ENCODE measurements at places on chromosomes 5 and 9.

DNA sequence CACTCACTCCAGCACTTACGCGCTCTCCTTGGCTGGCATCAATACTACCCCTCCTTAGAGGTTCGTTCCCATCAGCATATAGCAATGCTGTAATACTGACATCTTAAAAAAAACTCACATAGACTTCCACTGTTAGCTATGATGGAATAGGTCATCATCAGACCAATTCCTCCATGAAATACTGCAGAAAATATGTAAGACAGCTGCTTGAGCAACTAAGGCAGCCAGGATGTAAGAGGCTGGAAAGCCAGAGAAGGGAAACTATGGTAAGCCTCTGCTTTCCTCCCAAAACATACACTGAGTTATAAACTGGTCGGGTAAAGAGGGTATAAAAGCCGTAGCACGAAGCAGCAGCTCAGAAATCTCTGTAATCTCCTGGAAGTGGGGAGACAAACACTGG, 33.5 kb downstream of the AUH start:
- DNase-seq, result no peak

DNA sequence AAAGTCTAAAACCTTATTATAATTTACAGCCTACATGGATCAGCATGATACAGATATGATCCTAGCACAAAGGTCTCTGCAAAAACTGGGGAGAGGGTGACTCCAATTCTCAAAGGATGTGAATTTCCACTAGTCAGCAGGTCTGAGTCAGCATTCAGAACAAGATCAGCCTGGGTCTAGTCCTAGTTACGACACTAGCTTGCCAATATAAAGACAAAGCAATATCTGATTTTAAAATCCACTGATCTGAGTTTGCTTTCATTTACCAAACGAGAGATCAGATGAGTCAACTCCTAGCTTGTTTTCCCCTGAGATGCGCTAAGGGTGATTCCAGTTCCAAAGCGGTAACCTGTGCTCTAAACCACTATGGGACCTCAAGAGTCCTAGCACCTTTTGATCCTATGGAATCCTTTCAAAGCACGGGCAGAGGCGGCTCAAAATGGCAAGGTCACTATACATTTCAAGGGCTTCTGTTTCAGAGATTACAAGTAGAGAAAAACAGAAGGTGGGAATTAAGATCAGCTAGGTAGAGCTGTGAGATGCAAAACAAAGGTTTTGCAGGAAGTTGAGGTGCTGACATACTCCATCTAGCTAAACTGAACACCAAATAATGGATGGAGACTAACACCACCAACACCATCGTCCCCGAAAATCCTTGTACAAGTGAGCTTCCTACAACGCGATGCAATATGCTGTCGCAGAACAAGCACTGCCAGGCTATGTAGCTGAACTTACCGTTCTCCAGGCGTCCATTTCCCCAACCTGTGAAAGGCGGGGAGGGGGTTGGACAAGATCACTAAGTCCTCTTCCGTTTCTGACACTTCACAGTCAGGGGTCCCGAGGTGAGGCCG, 906 bp downstream of the SLC25A51 start:
- no peak for DNase-seq

- DNase-seq, result no peak
These were observed 52.1 kb downstream of the AQP7 start for GRCh38 chr9:33350310-33350709.

- no peak for DNase-seq
These were observed 352.9 kb downstream of the DNAH5 start for GRCh38 chr5:13591621-13592020.

DNA sequence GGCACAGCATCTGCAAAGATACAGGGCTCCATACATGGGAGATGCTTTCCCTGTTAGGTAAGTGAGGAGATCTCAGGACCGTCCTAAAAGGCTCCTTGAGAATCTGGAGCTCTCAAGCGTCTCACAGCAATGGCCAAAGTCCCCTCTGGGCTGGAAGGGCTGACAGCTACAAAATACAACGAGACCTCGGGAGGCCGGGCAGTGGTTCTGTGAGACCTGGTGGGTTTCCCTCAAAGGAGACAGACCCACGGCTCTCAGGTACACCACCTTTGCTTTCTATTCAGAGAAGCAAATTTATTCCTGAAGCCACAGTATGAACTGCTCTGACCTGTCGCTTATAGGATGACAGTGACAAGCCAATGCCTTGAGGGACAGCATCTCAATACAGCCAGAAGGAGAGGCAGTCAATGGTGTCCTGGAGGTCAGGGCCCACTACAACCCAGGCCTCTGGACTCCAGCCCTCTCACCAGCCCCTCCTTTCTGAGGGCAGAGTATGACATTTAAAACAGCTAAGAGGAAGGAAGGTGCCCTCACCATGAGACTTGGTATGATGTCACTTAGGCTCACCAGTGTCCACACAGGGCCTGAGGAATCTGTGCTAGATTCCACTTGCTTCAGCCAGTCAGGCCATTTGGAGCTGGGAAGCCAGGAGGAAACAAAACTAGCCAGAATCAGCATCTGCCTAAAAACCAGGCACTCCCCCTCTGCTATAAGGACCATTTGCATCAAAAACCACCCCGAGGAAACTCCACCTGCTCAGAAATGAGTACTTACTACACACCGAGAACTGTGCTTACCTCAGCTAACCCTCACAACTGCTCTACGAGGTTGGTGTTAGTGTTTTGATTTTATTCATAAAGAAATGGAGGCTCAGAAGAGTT, 86.5 kb upstream of the FSTL4 start:
- no peak for DNase-seq

DNA sequence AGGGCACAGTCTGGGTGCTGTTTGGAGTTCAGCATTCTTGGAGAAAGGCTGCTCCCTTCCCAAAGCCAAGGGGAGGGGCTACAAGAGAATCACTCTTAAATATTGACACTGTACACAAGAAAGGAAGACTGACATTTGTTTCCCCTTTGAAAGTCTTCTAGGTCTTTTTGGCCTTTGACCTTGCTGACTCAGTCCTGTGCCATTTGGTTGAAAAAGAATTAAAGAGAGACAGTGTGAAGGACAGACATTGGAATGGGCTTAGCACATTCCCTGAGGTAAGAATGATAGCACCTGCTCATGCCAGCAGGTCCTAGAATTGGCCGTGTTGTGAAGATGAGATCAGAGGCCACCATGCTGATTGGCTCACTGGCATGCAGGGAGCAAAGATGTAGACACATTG, 271.4 kb upstream of the ZNF608 start:
- DNase-seq, result no peak

- no peak for DNase-seq
These were observed 29.3 kb downstream of the ERAP1 start for GRCh38 chr5:96778409-96778808.

- DNase-seq, result no peak
These were observed 53.0 kb upstream of the PHYKPL start for GRCh38 chr5:178285399-178286225.

- DNase-seq, result no peak
These were observed 34.0 kb downstream of the NDUFAF2 start for GRCh38 chr5:60978968-60979367.

DNA sequence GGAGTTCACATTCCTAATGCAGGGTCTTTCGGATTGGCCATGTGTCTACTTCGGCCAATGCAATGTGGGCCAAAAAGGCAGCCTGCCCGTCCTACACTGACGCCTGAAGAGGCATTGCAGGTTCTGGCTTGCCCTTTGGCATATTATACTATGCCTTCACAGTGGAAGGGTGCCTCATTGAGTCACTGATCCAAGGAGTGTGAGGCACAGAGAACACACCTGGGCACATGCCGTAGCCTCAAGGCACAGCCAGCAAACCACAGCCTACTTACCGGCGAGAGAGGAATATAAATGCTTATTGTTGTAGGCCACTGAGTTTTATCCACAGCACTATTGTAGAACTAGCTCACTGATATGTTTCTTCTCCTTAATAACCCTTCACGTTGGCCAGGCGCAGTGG, 409.6 kb downstream of the GADD45G start:
- DNase-seq, result no peak

- no peak for DNase-seq
These were observed 2.1 kb downstream of the MXD3 start for GRCh38 chr5:177309351-177310191.

DNA sequence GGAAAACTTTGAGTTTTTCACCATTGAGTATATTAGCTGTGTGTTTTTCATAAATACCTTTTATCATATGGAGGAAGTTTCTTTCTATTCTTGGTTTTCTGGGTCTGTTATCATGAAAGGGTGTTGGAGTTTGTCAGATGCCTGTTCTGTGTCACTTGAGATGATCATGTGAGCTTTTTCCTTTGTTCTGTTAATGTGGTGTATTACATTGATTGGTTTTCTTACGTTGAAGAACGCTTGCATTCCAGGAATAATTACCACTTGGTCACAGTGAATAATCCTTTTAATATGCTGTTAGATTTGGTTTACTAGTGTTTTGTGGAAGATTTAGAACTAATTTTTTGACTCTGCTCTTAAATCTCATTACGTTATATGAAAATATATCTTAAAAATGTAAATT, 7.8 kb downstream of the PLEKHG4B start:
- no peak for DNase-seq

DNA sequence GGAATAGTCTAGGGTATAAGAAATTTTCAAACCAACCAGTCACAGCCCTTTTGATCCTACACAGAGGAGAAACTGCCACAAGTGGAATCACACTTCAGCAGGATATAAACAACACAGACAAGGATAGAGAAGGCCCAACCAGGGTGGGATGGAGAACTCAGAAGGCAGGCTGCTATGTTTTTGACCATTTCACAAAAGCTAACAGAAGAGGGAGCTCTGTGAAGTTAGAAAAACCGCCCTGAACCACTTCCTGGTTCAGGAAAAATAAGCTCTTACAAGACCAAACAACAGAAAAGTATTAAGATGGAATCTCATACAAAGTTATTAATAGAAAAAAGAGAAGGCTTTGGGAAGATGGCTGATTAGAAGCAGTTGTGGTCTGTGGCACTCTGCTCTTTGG, 960 bp upstream of the IFNB1 start:
- DNase-seq, result no peak

- DNase-seq, result no peak
These were observed 21.4 kb upstream of the FYB1 start for GRCh38 chr5:39240750-39241149.

DNA sequence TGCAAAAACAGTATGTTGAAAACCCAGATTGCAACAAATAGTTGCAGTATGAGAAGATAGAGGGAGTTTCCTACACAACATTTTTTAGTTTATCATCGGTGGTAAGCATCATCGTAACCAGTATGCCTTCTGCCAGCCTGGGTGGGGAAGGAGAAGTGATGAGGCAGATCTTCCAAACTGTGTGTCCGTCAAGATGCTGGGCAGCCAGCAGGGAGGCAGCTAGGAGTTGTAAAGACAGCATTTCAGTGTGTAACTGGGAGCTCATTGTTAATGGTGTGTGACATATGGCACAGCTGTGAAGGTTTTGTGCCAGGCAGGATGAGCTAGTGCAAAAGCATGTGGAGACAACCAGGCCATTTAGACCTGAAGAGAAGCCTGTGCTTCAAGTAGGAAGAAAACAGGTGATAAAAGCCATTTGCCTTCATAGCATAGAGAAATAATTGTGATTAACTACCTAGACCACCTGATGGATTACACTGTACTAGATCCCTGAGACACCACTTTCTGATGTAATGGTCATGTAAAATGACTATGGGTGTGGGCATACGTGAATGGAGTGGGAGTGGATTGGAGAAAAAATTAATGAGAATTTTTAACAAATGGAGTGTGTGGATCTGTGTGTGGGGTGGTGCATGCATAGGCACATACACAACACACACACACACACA, 347.0 kb upstream of the ADAMTSL1 start:
- no peak for DNase-seq

GRCh38 chr9:69170231-69170630, 3.8 kb upstream of the TJP2 start:
- no peak for DNase-seq

DNA sequence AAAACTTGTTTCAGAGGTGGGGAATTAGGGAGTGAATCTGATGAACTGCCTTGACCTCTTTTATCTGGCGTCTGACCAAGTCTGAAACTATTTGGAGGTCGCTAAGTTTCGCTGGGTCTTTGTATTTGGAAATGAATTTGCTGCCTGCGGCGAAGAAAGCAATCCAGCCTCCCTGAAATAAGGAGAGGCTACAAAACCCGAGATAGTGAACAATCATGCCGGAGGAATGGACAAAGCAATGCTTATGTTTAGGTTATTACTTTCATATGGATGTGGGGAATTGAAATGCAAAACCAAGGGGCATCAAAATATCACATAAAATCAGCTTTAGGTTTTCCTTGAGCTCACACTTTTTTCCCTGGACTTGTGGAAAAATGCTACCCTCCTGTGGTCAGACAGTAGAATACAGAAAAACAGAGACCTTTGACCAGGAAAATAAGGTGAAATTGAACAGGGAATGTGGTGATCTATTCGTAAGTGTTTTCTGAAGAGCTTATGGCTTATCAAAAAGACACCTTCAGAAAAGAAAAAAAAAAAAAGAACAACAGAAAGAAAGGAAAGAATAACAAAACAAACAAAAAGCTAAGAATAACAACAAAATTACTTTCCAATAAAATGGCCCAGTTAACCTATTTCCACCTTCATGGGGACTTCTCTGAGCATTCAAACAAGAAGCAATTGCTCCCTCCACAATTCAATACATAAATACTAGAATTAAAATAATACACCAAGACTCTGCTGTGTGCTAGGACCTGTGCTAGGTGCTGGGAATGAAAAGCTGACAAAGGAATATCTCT, 68.6 kb upstream of the DPYSL3 start:
- DNase-seq, result no peak

GRCh38 chr5:175340180-175340579, 103.8 kb downstream of the DRD1 start:
- no peak for DNase-seq

DNA sequence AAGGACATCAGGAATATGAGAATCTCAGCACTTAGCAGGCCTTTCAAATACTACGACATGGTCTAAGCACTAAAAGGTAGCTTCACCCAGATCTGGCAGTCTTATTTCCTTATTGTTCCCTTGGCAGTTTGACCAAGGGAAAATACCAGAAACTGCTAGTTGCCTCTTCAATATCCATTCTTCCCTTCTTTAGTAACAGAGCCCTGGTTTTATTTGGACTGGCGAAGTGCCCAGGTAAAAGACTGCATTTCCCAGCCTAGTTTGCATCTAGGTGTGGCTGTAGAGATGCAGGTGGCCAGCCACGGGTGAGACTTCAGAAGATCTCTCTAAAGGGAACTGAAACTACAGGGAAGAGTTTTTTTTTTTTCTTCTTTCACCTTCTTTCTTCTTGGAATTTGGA, 21.6 kb downstream of the DMRT2 start:
- DNase-seq, result no peak

DNA sequence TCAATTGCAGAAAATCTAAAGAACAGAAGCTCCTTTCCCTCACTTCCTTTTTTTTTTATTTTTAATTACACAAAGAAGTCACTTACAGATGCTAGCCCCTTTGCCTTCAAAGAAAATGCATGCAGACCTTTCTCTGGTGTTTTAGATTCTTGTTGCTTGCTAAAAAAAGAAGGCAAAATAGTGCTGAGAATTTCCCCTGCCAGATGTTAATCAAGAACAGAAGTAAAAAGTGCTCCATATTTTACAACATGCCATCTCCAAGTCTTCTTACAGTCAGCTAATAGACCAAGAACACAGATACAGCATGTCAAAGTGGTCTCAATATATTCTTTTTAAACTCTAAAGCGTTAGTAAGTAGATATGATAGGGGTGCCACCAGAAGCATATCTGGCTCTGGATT, 142.8 kb upstream of the RGMB start:
- DNase-seq, result no peak

GRCh38 chr5:74188351-74189105, 452.0 kb downstream of the ENC1 start:
- no peak for DNase-seq
